ENCODE measurements at places on chromosomes 6 and 20.

GRCh38 chr6:170590725-170591124, 6.3 kb upstream of the PDCD2 start:
- no peak for DNase-seq

DNA sequence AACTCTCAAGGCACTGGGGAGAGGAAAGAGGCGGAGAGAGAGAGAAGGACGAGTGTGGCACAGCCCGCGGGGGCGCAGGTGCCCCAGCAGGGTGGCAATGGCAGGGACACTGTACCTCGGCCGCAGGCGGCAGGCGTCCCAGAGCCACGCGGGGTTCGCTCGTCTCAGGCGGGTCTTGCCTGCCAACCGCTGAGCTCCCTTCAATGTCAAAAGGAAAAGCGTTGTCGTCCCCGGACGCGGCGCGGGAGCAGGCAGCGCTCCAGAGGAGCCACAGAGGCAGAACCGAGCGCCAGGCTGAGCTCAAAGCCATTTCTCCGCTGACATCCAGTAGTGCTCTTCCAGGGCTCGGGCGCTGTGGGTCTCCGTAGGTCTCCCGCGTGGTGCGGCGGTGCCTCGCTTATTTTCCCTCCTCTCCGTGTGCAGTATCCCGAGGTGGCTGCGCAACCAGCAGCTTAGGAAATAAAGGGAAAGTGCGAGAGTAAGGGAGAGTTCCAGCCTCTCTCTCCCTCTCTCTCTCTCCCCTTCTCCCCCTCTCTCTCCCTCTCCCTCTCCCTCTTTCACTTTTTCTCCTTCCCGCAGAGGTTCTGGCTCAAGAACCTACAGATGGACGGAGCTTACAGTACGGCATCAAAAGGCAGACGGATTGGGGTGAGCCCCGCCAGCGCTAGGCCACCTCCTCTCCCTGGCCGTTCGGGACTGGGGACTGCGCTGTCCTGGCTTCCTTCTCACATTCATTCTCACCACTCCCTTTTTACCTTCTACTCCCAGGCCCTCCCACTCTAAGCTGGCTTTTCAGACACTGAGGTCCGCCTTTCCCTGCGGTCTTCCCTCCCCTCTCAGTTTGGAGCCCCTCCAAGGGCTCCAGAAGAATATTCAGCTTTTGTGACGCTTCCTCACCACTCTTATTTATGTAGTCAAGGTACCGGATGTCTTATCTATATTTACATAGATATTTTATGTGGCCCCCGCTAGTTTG, at the start of gene LAMA4:
LAMA4 (minus strand) TSS at position 727 of the 976 bp plus-strand sequence; CDS start at position 310, 417 bp downstream.
- peak; percentile 73 for DNase-seq

- DNase-seq = peak; percentile 81
These were observed 98.3 kb downstream of the HAO1 start for GRCh38 chr20:7841971-7842310.

DNA sequence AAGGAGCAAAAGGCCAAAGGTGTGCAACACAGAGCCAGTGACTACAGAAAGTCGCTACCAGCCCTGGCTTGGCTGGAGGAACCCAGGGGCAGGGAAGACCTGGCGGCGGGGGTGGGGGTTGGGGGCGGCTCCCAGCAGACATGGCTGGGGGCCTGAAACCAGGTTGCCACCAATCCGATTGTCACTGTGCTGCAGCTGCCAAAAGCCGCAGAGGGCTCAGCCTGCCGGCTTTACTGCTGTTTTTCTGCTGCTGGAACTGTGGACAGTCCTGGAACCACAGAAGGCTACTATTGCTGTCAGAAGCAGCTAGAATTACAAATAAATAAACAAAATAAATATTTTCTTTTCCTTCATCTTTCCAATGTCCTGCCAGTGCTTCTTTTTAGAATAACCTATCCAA, 25.7 kb upstream of the OGFRL1 start:
- no peak for DNase-seq

DNA sequence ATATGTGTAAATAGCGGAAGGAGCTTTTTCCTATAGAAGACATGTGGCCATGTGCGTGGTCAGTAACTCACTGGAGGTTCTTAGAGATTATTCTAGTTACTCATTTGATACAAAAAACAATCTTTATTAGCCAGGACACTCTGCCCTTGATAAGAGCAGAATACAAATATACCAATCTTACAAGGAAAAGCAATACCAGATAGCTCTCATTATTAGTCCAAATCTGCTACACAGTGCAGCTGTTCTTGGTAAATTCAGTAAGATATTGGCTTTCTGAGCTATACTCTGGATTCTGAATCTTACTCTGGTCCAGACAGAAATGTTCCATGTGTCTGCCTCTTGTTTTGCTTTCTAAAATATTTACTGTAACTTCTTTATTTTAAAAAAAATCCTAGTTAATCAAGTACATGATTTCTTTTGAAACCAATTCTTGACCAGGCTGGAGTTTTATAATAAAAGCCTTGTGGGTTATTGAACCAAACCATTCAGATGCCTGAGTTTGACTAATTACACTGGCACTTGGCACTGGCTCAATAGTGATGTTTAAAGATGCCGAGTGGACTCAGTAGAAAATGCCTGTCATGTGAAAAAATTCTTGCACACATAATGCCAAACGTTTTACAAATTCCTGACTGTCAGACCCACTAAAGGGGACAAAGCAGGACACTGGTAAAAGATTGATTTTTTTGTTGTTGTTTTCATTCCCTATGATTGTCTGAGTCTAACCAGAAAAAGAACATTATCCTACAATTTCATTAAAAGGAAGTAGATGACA, 242.8 kb upstream of the TCF21 start:
- DNase-seq = no peak

DNA sequence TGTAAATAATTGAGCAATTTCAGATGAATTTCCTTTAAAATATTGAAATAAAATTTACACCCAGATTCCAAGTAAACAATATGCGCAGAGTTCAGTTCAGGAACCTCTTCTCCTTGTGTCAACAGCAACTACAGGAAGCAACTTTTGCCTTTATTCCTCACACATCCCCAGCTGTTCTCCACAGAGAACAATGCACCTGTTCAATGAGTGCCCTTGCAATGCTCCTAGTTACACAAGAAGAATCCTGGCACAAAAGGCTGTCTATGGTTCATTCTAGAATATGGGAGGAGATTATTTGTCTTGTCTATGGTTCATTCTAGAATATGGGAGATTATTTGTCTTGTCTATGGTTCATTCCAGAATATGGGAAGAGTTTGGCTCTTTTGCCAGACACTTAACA, 454.9 kb downstream of the BTBD3 start:
- DNase-seq = no peak

DNA sequence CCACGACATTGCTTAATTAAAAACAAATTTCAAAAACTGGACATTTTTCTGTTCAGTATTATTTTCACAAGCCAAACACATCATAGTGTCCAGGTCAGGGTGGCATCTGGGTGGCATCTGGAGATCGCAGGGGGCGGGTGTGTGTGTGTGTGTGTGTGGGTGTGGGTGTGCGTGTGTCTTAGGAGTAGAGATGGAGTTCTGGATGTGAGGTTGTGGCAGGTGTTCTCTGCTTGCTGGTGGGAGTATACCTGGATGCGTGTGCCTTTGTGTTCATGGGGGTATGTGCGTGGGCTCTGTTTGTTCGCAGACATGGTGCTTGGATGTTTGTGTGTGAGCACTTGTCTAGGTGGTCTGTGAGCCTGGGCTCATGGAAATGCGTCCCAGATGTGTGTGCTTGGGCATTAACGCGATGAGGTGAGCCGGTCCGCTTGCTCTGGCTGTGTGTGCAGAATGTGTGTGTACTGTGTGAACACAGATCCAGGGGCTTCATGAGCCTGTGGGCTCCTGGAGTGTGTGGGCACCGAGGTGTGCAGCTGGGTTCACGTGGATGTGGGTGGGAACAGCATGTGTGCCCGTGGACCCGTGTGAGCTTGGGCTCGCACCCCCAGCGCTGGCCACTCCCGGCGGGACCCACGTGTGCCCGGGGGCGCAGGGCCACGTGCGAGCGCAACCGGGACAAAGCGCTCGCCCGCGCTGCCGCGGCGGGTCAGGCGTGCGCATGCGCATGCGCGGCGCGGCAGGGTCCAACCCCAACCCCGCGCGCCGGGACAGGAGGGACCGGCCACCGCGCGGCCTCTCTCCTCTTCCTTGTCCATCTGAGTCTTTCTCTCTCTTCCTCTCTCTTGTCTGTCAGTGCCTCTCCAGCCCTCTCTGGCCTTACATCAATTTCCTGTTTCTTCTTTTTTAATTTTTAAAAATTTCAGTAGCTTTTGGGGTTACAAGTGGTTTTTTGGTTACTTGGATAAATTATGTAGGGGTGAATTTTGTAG, 60.4 kb downstream of the SRC start:
- no peak for DNase-seq

GRCh38 chr6:73691512-73691911, 4.5 kb upstream of the CD109 start:
- no peak for DNase-seq

DNA sequence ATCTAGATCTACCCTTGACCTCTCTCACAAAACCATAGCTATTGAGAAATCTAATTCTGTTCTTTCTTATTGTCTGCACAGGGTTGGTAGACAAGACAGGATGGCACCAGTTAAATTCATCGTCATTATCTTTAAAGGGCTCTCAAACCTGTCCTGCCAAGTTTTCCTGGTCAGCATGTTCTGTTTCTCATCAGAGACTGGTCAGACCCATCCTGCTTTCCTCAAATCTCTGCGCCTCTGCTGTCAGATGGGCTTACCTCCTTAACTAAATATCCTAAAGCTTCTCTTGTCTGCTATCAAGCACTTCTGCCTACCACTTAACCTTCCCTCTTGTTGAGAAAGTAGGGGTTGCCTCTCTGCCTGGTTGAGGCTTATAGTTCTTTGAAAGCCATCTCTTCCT, 125.2 kb downstream of the MYO6 start:
- DNase-seq = peak; percentile 69

- DNase-seq = peak; percentile 84
These were observed 45.4 kb downstream of the SSR1 start for GRCh38 chr6:7267466-7268091.

DNA sequence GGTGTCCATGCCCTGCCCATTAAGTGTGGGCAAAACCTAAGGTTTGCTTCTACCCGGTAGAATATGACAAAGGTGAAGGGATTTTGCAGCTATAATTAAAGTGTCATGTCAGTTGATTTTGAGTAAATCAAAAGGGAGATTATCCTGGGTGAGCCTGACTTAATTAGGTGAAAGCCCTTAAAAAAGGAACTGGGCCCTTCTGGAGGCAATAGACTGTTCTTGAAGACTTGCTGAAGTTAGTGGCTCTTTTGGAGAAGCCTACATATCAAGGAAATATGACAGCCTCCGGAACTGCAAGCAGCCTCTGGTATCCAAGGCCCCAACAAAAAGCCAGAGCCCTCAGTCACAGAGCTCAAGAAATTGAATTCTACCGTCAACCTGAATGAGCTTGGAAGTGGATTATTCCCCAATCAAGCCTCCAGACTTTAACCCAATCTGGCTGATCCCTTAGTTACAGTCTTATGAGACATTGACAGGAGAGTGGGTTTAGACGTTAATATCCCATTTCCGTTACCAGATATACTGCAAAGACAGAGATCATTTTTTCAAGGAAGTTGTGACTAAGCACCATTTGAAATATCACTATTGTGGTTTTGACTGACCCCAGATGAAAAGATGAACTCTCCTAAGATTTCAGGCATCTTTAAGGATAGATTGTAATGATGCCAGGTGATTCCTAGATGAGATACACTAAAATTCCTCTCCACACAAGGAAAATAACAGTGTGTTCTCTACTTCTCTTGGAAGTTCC, 303.4 kb downstream of the PLCB1 start:
- DNase-seq = no peak

GRCh38 chr6:71403422-71404134, 115.0 kb downstream of the OGFRL1 start:
- peak; percentile 62 for DNase-seq

DNA sequence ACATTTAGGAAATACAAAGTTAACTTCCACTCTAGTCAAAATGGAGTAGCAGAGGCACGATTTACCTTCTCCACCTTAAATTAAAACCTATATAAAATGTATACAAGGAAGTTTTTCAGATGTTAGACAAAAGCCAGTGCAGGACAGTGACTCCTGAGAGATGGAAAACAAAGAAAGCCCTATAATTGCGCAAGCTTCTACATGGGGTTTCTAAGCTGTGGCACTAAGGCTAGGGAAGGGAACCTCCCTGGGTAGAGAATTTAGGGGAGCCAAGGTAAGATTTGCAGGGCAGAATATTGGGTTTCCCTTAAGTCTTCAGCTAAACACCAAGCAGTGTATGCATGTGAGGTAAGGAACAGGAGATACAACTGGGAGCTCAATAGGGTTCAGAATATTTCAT, 18.5 kb upstream of the ZC3H12D start:
- no peak for DNase-seq

DNA sequence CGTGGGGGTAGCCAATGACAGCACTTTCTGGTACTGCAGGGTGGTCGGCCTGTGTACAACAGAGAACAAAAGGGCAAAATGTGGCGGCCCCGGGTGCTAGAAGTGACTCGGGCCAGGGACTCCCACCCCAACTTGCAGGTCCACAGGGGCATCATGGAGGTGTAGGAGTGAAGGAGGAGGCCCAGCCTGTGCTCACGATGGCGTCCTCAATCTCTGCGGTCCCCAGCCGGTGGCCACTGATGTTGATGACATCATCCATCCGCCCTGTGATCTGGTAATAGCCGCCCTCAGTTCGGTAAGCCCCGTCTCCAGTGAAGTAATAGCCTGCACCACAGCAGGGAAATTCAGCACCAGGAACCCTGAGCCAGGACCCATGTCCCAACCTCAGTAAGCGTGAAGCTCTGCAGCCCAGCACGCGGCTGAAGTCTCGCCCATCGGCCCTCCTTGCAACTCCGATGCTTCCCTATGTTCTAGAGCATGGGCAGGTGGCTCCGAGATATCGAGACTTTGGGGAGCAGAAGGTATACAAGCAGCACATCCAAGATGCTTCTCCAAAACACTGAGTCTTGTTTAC, 20.2 kb upstream of the APMAP start:
- DNase-seq = peak; percentile 24

- DNase-seq = no peak
These were observed 395.3 kb downstream of the TBC1D32 start for GRCh38 chr6:120938876-120939472.

DNA sequence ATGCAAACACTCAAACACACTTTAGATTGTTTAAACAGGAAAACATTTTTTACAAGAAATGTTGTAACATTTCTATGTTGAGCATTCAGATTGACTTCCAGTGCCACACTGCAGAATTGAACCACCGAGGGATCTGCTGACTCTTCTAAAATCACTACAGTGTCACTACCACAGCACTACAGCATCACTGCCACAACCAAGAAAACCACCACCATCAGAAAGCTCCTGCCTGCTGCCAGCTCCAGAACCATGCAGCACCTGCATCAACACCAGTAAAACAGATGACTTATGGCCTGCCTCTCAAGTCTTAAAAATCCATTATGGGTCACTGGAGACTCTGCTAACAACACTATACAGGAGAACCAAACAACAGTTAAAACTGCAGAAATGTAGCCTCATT, 25.4 kb upstream of the BTN3A2 start:
- DNase-seq = no peak

DNA sequence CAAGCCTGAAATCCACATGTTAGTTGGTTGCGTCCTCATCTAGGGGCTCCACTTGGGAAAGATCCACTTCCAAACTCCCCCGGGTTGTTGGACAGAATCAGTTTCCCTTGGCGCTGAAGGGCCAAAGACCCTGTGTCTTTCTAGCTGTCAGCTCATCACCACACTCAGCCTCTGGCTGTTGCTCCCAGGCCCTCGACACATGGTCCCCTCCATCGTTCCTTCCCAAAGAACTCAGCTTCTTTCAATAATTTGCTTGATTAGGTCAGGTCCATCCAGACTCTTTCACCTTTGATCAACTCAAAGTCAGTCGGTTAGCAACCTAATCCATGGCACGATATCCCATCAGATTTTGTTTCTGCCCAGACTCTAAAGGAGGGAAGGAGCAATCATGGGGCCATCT, 254.8 kb upstream of the SULF2 start:
- no peak for DNase-seq

- no peak for DNase-seq
These were observed 4.2 kb upstream of the ITPR3 start for GRCh38 chr6:33616913-33617312.

All from islet precursor cell (in vitro differentiated cells).